Thymus (tissue), 14 donors: ENCODE measurements at places on chromosomes 11 and 22.

GRCh38 chr11:6455070-6455469, 14.3 kb upstream of the HPX start:
- no peak for DNase-seq

DNA sequence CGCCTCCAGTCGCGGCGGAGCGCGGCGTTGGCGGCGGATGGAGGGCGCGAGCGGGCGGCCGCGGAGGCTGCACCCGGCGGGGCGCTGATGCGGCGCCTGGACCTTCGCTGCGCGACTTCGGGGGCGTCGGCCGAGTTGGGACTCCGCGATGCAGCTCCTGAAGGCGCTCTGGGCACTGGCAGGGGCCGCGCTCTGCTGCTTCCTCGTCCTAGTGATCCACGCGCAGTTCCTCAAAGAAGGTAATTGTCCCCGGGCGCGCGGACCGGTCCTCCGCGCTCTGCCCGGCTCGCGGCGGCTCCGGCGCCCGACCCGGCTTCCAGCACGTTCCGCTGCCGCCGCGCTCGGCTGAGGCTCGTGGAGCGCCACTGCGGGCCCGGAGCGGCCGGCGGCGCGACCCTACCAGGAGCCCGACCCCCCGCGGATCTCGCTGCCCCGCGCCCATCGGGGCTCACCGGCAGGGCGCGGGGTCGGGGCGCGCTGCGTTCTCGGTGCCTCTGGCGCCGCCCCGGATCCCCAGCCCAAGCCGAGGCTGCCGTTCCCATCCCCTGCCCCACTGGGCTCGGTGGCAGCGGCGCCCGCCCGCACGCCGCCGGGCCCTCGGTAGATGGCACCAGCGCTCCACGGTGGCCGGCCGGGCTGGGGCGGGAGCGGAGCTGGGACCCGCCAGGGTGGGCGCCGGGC, 1251.2 kb downstream of the BRD1 start:
- DNase-seq, result no peak

DNA sequence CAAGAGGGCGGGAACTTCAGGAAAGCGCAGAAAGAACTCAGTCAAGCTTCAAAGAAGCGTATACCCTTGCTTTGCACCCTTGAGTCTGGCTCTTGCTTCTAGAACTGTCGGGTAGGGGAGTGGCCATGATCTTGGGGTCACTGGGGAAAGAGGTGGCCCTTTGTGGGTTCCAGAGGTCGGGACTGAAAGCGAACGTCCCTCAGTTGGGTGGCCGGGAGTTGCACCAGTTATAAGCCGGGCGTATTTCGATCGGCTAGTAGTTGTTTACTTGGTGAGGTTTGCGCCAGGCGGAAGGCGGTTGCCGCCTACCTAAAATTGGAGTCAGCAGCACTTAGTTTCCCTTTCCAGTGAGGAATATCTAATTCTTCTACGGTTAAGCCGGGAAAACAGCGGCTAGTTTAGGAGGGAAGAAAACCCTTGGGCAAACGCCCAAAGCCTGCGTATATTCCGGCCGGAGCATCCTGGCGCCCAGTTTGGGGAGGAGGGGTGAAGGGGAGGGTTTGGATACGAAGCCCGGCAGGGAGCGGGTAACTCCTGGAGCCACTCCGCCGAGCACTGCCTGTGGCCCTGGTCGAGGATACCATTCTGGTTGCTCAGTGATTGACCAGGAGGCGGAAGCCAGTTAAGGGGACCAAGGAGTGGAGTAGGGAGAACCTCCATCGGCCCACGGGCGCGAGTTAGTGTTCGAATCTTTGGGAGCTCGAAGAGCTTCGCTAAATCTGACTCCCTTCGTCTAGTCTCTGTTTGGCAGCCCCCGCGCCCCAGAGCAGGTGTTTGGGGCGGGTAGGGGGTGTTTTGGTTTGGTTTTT, 807 bp upstream of the WT1 start:
- DNase-seq, result no peak

GRCh38 chr11:131334601-131335000, 35.8 kb upstream of the NTM start:
- DNase-seq, result no peak

GRCh38 chr11:76269661-76270261, 63.5 kb upstream of the WNT11 start:
- DNase-seq, result no peak

DNA sequence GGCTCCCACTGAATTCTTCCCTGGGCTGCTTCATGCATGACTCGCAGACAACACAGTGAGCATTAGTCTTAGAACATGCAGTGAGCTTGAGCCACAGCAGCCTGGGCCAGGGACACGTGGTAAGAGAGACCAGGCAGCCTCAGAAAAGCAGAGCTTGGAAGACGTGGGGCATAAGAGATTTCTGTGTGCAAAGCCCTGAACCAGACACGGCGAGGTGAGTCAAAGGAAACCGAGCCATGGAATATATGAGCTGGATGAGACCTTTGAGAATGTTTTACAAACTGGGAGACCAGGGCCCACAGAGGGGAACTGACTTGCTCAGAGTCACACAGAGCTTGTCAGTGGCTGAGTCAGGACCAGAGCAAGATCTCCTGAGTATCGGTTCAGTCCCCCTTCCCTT, 8.5 kb upstream of the FXYD6 start:
- no peak for DNase-seq

DNA sequence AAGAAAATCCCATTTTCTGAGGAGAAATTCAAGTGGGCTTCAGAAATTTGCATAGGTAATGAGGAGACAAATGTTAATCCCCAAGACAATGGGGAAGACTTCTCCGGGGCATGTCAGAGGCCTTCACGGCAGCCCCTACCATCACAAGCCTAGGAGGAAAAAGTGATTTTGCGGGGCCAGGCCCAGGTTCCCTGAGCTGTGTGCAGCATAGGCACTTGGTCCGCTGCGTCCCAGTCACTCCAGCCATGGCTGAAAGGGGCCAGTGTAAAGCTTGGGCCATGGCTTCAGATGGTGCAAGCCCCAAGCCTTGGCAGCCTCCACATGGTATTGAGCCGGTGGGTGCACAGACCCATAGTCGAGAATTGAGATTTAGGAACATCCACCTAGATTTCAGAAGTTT, 570.7 kb downstream of the KCNA4 start:
- no peak for DNase-seq

DNA sequence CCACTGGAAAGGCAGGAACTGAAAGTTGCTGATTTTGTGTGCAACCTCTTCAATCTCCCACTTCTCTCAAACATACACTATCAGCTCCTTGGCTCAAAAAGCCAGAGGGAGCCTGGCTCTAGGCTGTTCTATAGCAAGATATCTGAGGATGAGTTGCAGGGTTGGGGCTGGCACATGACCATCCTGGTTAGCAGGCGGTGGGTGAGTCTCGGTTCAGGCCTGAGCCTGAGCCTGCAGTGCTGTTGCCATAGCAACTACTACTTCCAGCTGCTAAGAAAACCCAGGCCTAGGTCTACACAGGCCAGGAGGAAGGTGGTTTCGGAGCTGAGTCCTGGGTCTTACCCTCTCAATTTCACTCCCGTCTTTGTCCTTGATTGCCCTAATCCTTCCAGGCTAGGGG, 39.0 kb downstream of the CWC15 start:
- DNase-seq, result no peak

DNA sequence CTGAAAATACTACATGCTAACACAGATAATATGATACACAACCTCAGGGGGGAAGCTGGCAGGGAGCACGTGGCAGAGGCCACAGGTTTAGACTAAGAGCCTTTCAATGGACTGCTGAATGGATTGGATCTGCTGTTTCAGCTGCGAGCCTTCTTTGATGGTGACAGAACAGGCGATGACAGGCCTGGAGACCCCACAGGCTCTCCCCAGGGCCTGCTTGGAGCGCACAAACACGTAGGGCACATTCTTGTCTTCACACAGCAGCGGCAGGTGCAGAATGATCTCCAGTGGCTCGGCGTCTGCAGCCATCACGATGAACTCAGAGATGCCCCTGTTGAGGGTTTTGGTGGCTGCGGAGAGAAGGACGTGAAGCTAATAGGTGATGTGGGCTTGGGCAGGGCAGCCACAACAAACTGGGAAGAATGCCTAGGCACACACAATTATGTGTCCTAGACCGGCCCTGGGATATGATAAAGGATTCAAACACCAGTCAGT, 13.8 kb downstream of the SNU13 start:
- no peak for DNase-seq
